ENCODE measurements at places on chromosomes 12 and 14. TPM values are rescaled to one million over a fixed set of nuclear protein-coding genes. Genes with fewer than 3 reads are reported as not detected.

PRIMA1 gene
- total RNA-seq, result not detected

NTN4 gene
- total RNA-seq, result 229 TPM

IL25 gene
- total RNA-seq, result not detected

TPH2 gene
- not detected for total RNA-seq

SLC25A47 gene
- not detected for total RNA-seq

LTA4H gene
- 56.0 TPM for total RNA-seq

CFAP54 gene
- total RNA-seq, result 4.2 TPM

FGF23 gene
- not detected for total RNA-seq

SERPINA9 gene
- total RNA-seq, result not detected

PMEL gene
- not detected for total RNA-seq

TARBP2 gene
- total RNA-seq, result 45.5 TPM

IL22 gene
- total RNA-seq, result not detected

R3HDM2 gene
- 9.6 TPM for total RNA-seq

TAS2R19 gene
- 0.53 TPM for total RNA-seq

TUNAR gene
- not detected for total RNA-seq
